ENCODE measurements at places on chromosomes 5 and 9. TPM values are rescaled to one million over a fixed set of nuclear protein-coding genes. Genes with fewer than 3 reads are reported as not detected.
A peak's percentile ranks its signal among the peaks of the same experiment; 100 is the strongest.

Gene PCDHA1
- total RNA-seq = not detected

Gene PKD2L2
- not detected for total RNA-seq

Gene MTX3
- 12.7 TPM for total RNA-seq

Gene PCDHB2
- total RNA-seq = 92.7 TPM

Gene PCDHB4
- 4.1 TPM for total RNA-seq

Gene IDNK
- total RNA-seq = 5.7 TPM

Gene TAF11L5
- not detected for total RNA-seq

DNA sequence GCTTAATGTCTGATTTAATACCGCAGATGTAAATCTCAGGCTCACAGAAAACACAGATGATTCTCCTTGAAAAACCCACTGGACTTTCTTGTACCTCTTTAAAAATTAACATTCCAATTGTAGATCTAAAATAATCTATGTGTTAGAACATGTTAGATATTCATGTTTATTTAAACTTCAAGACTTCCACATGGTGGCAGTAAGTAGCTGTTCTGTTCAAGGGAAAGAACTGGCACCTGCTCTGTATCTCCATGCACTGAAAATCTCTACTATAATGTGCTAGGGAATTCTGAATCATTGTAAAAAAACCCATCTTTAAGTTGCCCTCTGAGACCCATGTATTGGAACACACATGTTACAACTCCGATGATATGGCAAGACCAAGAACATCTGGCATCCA lies 366.9 kb downstream of the DMRTA1 start:
- DNase-seq = no peak

GRCh38 chr9:129109952-129110739 lies 447 bp downstream of the CRAT start:
- no peak for DNase-seq

DNA sequence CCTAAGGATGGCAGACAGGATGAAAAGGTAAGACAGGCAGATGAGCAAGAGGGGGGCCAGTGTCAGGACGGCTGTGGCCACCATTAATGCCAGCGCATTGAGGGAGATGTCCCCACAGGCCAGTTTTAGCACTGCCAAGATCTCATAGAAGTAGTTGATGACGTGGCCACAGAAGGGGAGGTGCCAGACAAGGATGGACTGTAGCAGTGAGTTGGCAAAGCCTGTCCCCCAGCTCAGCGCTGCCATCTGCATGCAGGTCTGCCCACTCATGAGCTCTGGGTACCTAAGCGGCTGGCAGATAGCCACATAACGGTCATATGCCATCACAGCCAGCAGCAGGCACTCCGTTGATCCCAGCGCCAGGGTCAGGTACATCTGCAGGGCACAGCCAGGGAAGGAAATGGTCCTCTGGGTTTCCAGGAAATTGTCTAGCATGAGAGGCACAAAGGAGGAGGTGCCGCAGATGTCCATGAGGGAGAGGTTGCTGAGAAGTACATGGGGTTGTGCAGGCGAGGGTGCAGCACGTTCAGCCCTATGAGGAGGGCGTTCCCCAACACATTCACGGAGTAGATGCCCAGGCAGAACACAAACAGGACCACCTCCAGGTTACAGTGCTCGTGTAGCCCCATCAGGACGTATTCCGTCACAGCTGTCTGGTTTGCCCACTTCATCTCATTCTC lies 10.8 kb downstream of the OR13J1 start:
- peak; percentile 76 for DNase-seq

- no peak for DNase-seq
Observed at GRCh38 chr9:69975681-69976080, 68.0 kb upstream of the MAMDC2 start.

GRCh38 chr9:19151425-19152159 lies 24.3 kb upstream of the PLIN2 start:
- no peak for DNase-seq

- DNase-seq = no peak
Observed at GRCh38 chr9:129596541-129597331, 24.2 kb downstream of the C9orf50 start.

DNA sequence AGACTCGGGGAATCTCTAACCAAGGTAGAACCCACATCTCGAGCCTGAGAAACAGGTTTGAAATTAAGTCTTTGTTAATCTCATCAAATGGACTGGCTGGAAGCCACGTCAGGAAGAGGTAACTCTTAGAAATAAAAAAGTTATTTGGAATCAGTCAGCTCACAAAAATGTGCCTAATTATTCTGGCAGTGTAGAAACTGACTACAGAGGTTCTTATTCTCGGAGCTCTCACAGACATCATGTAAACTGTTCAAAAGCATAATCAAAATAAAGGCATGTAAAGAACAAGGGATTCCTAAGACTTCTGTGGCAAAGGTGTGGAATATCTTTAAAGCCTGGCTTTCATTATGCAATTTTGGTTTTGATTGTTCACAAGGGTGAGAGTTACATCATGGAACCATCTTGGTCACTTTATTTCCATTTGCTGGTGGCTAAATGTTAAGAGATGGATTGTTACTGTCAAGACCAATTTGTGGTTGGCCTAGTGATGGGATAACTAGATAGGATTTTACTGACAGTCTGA lies 85.1 kb downstream of the OTULIN start:
- DNase-seq = no peak

DNA sequence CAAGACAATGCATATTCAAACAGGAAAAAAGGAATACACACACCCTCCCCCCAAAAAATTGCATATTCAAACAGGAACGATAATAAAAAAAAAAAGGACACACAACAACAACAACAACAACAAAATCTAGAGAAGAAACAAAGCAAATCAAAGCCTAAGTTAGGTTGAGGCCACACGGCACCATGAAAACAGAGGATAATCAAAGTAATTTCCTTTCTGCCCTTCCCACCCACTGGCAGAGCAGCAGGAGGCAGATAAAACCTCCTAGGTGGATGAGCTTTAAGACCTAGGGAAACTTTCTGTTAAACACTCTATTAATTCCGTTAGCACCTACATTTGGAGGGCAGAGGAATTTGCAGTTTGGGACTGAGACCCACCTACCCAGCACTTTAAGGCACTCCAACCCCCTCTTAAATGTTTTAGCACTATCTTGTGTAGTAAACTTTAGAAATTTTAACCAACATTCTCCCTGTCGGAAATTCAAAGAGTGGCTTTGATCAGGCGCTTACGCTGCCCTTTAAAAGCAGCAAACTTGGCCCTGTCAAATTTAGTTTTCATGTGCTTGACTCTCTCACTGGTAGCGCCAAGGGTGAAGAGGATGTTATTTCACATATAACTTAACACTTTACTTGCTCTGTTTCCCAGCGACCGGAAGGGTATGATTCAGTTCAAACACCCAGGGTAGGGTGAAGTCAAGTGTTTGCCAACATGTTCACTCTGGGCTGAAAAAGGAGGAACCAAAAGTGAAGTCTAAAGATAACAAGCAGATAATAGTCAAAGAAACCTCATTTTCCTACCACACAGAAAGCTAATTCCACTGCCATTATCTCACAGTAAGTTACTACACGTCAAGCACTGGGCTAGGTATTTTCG lies 9.2 kb downstream of the ENC1 start:
- DNase-seq = no peak

- DNase-seq = no peak
Observed at GRCh38 chr5:94524841-94525697, 93.3 kb downstream of the KIAA0825 start.

DNA sequence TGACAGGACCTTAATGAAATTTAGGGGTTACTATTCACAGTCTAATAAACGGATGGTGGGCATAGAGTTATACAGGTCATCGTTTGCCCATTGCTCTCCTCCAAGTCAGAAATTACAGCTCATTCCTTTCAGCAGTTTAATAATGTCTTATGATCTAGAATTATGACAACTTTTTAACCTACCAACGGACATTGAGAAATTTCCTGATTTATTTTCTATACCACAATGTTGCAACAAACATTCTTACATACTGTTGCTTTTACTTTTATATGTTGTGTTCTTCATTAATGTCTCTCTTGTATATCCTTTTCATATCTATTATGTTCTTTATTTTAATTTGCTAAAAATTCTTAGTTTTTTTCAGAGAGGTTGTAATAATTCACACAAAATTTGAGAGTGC lies 152.8 kb upstream of the PRLR start:
- no peak for DNase-seq

- DNase-seq = no peak
Observed at GRCh38 chr9:136653323-136654079, 9.2 kb upstream of the EGFL7 start.

DNA sequence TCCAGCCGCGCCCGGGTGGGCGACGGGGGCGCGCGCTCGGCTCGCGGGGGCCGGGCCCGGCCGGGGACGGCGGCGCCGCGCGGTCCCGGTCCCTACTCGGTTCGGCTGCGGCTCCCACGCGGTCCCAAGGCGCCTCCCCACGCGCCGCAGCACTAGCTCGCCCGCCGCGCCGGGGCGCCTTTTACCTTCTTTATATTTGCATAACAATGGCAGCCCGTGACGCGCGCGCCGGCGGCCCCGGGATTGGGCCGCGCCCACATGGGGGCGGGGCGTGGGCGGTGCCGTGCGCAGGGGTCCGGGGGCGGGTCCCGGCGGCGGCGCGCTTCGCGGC lies at the start of gene NRARP:
NRARP (minus strand) TSS at position 154 of the 331 bp plus-strand sequence. CDS start 343 bp downstream, outside the sequence.
- no peak for DNase-seq

DNA sequence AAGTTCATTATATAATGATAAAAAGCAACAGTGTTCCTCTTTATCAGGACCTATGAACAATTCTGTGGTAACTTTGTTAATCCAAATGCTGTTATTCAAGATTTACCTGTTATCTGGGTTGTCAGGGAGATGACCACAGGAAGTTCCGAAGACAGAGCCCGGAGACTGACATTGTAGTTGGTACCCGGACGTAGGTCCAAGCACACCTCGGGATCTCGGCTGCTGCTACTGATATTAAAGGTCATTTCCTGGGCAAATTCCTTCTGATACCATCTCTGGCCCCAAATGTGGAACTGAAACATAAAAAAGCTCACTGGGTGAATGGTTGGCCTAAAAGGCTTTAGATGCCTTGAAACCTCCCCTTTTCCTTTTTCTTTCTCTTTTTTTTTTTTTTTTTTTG lies 96.7 kb downstream of the SUSD1 start:
- DNase-seq = no peak

DNA sequence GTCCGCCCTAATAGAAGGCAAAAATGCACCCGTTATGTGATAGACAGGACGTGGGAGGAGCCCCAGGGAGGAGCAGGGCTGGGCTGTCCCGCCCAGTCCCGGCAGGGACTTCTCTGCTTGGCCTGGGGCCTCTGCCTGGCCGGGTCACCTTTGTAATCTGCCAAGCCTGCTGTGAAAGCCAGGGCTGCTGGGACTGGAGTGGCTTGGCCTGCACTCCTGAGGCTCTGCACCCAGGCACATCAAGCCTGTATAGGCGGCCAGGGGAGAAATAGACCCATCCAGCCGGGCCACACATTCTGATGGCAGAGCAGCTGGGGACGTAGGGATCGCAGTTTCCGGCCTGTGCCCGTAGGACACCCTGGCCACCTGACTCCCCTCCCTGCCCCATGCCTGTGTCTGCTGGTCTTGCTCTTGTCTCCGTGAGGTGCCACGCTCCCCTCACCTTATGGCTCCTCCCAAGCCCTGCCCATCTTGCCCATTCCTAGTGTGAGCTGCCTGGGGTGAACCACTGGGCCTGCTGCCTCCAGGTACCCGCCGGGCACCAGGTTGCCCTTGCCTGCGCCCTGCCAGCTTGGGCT lies 28.1 kb downstream of the DYNC2I2 start:
- no peak for DNase-seq

DNA sequence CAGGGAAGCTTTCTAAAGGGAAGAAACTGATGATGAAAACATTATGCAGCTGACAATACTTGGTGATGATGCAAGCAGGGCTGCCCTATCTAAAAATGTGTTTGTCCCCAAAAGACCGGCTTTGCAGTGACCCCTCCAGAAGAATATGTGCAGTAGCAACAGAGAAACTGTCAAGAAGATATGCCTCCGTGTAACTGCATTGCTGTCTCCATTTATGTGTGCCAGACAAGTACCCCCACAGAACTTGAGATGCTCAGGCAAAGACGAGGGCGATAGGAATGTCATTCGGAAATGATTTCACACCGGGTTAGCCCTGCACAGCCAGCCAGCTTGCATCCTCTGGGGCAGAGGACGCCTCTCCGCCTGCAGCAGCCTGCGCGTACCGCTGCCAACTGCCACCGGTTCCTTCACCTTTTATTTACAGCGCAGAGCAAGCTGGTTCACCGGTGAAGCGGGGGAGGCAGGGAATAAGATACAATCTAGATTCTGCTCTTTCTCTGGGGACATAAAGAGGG lies 2.0 kb downstream of the GABBR2 start:
- DNase-seq = no peak

- no peak for DNase-seq
Observed at GRCh38 chr9:71929223-71929622, 17.8 kb downstream of the C9orf85 start.

GRCh38 chr5:107576155-107576554 lies 94.6 kb downstream of the EFNA5 start:
- DNase-seq = no peak

- DNase-seq = no peak
Observed at GRCh38 chr5:34843497-34843896, 4.5 kb downstream of the TTC23L start.

DNA sequence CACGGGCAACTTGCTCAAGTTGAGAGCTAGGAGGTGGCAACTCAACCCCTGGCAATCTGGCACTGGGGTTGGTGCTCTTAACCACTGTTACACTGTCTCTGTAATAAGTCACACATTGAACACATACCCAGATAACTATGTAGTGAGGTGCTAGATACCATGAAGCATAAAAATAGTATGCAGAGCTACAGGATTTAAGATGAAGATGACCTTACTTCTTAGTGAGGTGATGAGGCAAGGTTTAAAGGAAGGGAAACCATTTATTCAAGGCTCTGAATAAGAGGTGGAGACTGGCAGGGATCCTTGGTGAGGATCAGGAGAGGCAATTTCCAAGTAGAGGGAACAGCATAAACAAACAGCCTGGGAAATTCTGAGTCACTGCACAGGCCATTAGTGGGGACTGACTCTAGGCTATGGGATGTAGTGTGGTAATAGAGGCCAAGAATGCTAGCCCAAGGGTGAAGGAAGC lies 67.6 kb upstream of the NR3C1 start:
- DNase-seq = no peak

- peak; percentile 88 for DNase-seq
Observed at GRCh38 chr5:116576053-116576713, 1.6 kb upstream of the SEMA6A start.

DNA sequence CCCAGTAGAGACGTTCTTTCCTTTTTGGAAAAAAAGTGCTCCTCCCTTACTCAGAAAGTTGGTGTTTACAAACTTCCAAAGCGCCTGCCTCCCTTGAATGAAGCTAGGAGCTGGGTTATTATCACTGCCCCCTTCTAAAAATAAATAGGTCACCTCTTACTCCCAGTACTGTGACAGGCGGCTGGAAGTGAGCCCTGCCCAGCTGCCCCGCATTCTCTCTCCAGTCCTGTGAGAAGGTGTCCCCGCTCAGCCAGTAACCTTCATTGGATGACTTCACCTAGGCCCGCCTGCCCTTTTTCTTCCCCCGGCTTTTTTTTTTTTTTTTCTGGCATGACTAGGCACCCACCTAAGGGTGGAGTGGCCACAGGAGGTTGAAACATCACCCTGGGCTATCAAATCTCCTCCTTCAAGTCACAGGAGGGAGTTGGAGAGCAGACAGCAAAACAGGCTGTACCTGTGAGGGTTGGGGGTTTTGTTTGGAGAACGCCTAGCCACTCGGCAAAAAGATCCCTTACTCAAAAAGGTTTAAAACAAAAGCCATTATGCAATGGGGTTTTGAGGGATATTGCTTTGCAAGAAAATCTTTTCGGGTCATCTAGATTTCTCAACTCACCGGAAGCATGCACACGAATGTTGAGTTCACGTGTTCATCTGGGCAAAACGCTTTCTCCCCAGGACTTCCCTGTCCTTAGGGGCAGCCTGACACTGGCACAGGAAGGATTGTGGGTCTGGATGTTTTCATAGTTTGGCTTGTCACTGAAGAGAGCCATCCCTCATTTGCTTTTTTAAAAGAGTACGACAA lies 43.3 kb upstream of the ZNF622 start:
- DNase-seq = no peak

GRCh38 chr5:106417163-106417562 lies 1253.6 kb downstream of the EFNA5 start:
- no peak for DNase-seq
